Hepatocyte (in vitro differentiated cells): ENCODE measurements at places on chromosomes 13 and 19.

DNA sequence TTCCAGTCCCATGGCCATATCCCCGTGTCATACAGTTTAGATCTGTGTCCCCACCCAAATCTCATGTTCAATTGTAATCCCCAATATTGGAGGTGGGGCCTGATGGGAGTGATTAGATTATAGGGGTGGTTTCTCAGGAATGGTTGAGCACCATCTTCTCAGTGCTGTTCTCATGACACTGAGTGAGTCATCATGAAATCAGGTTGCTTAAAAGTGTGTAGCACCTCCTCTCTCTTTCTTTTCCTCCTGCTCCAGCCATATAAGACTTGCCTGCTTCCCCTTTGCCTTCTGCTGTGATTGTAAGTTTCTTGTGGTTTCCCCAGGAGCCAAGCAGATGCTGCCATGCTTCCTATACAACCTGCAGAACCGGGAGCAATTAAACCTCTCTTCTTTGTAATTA lies 197.8 kb downstream of the NALCN start:
- DNase-seq: no peak

DNA sequence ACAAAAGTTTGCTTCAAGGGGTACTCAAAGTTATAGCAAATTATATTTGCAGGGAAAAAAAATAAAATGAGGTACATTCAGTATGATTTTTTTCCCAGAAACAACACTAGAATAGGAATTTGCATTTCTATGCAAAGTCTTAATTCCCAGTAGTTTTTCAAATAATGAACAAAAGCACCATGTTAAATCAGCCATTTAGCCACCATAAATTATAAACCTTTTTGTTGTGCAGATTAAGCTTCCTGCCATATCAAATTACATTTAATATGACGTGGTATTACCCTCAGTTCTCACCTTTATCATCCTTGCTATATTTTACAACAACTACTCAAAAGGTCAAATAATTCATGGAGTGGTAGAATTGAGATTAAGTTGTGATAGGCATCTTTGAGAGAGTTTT lies 136.6 kb upstream of the FRY start:
- no peak for DNase-seq

- no peak for DNase-seq
These were observed 18.3 kb downstream of the GPC6 start for GRCh38 chr13:93244918-93245280.

DNA sequence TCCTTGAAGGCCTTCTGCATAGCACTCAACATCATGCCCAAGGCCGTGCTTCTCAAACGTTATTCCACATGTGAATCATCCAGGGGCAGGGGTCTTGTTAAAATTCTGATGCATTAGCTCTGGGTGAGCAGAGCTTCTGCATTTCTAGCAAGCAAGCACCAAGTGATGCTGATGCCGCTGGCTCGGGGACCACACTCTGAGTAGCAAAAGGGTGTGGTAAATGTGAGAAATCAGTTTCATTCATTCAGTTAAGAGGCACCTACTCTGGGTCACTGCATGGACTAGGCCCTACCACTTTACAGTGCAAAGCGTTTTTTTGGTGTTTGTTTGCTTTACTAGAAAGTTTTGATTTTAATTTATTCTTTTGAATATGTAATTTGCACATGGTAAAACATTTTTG lies 7.2 kb downstream of the KRTDAP start:
- no peak for DNase-seq

DNA sequence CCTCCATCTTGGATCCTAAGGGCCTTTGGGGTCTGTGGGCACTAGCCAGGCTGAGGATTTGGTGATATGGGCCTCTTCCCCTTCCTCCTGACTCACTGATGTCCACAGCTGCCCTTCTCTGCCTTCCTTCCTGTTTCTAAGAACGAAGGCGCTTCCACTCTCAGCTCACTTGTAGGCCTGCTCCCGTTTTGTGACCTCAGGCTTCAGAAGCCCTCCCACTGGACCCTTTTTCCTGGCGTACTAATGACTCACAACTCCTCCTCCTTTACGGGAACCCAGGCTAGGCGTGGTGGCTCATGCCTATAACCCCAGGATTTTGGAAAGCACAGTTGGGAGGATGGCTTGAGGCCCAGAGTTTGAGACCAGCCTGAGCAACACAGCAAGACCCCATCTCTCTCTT lies 55.6 kb downstream of the TMED1 start:
- no peak for DNase-seq

DNA sequence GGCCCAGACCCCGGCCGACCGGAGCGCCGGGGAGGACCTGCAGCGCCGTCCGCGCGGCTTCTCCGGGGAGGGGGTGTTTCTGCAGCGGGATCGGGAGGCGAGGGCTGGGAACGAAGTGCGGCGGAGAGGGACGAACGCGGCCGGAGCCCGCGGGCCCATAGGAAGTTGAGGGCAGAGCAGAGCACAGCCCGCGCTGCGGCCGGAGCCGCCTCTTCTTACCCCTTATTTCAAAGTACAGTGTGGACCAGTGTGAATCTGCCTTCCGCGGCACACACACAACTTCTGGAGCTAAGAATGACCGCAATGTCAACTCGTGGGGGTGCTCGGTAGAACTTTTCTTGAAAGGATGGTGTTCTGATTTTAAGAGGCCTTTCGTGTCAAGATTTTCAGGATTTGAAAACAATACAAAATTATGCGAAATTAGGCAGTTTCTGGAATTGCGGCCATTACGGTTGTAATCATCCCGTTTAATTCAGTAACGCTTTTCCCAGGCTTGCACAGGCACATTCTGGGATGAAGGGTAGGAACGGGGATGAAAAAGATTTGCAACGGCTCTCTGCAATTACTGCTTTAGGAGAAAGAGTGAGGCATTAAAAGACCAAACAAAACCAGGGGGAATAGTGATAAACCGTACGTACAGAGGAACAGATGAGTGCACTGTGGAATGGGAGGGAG lies 821 bp downstream of the TDRD3 start:
- DNase-seq: peak; percentile 81

DNA sequence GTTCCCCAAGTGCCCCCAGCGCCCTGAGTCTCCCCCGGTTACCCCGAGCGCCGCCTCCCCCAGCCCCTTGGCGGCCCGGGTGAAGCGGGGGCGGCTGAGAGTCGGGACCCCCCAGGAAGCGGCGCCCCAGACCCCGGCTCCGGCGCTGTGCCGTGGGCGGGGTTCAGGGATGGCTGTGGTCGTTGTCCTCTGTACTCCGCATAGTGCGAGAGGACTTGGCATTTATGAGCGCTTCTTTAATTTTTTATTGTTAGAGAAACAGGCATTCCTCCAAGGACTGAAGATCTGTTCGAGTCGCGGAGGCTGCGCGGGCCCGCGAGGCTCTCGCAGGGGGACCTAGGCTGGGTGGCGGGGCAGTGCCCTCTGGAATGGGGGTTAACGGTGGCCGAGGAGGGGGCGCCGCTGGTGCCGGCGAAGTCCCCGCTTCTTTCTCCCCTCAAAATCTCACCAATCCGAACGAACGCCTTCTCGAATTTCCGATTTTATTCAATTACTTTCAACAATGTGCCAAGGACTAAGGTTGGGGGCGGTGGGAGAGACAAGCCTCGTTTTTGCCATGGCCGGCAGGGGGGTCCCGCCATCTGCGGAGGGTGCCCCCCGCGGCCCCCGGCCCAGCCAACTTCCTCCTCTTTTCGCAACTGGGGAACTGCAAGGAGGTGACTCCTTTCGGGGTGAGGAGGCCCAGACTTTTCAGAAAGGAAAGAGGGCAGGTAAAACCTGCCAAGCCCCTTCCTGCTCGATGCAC lies 596 bp upstream of the GJB2 start:
- DNase-seq: no peak

- DNase-seq: no peak
These were observed 22.2 kb upstream of the SERPINE3 start for GRCh38 chr13:51317262-51317661.

- DNase-seq: no peak
These were observed 1168.4 kb downstream of the SLITRK1 start for GRCh38 chr13:82713687-82714405.

DNA sequence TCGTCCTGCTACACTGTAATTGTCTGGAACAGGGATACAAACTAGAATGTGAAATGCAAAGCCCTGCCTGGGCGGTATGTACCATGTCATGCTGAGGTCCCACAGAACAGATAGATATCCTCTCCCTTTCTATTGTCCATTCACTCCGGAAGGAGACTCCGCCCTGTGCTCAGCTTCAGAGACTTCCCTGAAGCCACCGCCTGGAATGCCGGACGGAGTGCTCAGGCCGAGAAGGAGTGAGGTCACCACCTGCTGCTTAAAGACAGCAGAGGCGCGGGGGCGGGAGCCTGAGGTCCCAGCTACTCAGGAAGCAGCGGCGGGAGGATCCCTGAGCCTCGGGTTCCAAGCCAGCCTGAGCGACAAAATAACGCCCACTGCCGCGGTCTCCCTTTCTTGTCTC lies 890 bp upstream of the ZNF611 start:
- peak; percentile 90 for DNase-seq

DNA sequence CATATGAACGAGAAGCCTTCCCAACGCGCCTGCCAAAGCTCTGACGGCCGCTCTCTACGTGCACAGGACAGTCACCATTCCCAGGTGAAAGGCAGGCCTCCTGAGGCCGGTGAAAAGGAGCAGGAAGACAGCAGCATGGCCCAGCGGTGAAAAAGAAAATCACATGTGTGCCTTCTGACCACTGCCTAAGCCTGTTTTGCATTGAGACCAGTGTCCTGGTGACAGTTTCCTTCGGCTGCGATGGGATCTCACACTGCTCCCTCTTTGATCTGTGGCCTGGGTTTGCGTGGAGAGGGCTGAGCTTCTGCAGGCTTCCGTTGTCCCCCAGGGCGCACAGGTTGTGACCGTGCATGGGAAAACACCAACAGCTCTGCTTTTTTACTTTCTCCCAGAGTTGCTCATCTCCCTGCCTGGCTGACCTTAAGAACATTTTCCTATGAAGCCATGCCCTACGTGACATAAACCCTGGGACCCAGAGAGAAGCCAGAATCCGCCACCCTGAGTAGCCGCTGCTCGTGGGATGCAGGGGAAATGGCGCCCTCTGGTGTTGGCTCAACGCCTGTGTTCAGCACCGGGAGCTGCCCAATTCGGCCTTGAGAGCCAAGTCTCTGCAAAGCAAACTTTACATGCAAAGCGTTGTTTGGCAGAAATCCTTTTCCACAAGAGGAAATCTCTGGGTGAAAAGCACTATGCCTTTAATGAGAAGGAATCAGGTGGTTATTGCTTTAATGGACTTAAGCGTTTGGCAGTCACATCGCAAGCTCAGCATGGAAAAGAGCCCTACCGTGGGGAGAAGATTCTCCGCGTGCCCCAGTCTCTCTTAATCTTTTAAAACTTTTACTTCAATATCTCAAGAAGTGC lies 112.2 kb upstream of the GPR12 start:
- peak; percentile 77 for DNase-seq

DNA sequence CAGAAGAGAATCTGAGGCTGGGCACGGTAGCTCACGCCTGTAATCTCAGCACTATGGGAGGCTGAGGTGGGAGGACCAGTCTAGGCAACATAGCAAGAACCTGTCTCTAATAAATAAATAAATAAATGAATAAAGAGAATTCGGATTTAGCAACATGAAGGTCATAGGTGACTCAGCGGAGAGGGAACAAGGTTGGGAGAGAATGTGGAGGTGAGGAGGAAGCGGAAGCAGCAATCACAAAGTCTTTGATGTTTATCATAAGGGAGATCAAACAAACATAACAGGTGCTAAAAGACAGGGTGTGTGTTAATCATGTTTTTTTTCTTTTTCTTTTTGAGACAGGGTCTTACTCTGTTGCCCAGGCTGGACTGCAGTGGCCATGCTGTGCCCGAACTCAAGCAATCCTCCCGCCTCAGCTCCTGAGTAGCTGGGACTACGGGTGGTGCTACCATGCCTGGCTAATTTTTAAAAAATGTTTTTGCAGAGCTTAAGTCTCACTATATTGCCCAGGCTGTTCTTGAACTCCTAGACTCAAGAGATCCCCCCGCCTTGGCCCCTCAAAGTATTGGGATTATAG lies 16.3 kb downstream of the PBX4 start:
- no peak for DNase-seq
